ENCODE measurements at places on chromosomes 5 and 9.

- DNase-seq, result no peak
Measured at GRCh38 chr9:118457171-118458000, 753.2 kb downstream of the TLR4 start.

DNA sequence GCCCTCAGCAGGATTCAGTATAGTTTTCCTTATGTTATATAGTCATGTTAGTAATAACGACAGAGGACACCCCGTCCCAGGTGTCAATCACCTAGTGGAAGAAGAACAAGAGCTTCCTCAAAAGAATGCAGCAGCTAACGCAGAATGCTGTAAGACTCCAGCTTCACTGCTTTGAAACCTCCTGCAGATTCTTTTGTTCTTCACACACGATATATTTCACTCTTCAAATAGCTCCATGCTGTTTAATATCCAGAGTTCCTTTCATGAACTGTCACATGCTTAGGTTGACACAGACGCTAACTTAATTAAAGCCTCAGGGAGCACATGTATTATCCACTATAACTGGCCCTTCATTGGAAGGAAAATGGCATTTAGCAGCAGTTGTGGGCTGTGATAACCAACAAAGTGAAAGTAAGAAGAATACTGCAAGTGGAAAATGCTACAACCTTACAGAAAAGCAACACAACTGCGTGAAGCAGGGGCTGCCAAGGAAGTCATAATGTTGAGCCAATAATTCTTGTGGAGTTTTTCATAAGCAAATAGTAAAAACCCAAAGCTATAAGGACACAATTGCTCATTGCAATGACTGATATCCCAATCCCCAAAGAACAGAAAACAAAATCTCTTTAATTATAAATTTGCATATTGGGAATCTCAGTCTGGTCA is 387.5 kb downstream of the PLK2 start:
- DNase-seq, result peak; percentile 39

GRCh38 chr5:151682240-151682639 is 4.5 kb downstream of the SPARC start:
- DNase-seq, result no peak

DNA sequence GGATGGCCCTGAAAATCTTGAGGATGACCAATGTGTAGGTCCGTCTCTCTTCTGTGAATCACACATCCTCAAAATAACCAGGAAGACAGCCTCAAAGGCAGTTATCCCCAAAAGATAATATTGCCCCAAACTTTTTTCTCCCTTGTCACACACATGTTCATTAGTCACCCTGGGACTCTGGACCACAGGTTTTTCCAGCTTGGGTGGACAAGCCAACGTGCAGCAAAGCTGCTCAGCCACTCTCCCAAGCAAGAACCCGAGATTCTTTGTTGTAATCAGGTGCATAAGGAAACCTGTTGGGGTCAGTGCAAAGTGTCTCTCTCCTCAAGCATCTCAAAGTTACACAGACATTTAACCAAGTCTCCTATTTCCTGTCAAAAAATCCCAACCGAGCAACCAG is 196.6 kb downstream of the GNA14 start:
- no peak for DNase-seq

GRCh38 chr5:75243100-75243499 is 6.4 kb upstream of the ANKRD31 start:
- DNase-seq, result no peak

DNA sequence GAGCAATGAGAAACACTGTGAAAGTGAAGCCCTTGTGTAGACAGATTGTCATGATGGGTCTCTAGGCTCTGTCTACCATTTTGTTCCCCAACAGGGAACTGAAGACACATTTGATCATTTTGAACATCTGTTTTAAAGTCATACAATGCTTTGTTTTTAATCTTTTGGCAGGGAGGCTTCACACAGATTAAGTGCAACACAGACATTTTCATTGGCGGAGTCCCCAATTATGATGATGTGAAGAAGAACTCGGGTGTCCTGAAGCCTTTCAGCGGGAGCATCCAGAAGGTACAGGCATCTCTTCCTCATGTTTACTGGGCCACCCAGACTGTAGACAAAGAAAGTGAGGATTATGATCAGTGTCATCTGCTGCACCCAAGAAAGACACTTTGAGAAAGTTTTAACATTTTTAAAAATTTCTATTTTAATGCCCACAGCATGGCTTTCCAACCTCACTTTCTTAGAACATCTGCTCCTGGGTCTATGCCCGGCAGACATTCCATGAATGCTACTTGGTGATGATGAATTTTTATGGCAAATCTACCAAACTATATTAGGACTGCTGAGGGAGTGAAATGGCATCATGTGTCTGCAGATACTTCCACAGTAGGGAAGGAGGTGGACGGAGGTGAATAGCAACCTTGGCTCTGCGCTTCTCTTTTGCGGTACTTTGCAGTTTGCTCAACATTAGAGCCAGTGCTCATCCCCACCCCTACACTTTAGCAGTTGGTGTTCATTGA is 121.3 kb downstream of the LIFR start:
- no peak for DNase-seq

DNA sequence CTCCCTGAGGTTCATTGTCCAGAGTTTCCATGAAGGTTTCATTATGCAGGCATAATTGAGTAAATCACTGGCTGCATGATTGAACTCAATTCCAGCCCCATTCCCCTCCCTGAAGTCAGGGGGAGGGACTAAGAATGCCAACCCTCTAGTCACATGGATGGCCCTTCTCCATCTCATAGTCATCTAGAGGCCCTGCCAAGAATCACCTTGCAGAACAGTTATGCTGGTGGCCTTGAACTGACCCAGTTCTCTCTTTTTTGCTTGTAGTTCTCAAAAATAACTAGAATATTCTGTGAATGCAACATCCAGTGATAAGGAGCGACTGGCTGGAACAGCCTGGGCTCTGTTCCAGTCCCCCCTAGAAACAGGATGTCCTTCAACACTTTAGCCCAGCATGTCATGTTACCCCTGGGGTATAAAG is 31.7 kb downstream of the SLC35A4 start:
- no peak for DNase-seq

All from astrocyte of the spinal cord (primary cell).